ENCODE measurements at places on chromosomes 12 and 14.
A peak's percentile ranks its signal among the peaks of the same experiment; 100 is the strongest.

DNA sequence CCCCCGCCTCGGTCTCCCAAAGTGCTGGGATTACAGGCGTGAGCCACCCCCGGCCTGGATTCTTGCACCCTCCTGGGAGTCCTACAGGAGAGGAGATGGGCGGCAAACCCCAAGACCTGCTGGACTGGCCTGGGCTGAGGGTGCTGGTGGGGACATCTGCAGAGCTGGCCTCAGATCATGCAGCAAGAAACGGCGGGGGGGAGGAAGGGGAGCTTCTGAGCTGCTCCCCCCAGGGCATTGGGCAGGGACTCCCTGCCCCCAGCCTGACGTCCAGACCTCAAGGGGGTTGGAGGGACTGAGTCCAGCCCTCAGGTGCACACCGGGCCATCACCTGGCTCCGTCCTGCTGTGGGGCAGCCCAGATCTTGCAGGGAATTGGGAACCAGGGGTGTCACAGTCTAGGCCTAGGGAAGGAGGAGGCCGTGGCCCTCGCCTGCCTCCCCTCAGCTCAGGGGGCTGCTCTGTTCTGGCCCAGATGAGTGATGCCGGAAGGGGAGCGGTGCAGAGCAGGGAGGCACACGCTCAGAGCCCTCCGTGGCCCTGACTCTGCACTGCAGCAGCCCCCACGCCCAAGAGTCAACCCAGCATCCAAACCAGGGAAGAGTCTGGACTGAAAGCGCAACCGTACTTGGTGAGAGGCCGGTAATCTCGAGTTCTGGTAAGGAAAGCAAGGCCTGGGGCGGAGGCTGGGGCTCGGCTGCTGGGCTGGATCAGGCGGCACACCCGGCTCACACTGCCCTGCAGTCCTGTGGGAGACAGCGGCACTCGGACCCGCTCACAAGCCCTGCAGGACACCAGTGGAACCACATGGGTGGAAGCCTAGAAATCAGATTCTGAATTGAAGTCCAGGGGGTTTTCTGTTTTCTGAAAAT, 8.9 kb upstream of the AMN start:
- DNase-seq: no peak

DNA sequence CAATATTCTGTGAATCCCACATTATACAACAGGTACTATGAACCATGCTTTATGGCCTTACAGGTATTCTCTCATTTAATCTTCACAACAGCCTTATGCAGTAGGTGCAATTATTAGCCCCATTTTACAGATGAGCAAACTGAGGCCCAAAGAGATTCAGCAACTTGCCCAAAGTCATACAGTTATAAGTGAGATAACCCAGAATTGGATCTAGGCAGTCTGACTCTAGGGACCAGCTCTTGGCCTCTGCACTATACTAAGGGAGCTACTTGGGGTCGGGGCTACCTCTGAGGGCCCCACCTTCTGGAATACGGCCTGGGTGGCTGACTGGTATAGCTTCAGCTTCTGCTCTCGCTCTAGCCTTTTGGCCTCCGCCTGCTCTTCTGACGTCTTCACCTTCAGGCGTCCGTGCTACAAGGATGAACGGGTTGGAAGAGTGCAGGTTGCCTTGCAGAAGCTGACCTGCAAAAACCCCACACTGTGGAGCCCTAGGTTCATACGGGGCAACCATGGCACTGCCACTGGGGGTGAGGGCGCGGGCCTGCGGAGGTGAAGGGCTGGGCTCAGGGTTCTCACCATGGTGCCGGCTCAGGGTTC, 762 bp downstream of the RABGGTA start:
- no peak for DNase-seq

GRCh38 chr14:95173518-95173917, 16.2 kb upstream of the DICER1 start:
- DNase-seq: peak; percentile 8

DNA sequence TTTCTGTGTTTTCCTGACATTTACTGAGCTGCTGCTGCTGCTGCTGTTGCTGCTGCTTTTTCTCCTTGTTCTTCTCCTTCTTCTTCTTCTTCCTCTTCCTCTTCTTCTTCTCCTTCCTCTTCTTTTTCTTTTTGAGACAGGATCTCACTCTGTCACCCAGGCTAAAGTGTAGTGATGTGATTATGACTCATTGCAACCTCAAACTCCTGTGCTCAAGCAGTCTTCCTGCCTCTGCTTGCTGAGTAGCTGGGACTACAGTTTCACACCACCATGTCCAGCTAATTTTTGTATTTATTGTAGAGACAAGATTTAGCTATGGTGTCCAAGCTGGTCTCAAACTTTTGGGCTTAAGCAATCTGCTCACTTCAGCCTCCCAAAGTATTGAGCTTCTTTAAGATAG, 95.8 kb downstream of the TMTC3 start:
- DNase-seq: peak; percentile 84

DNA sequence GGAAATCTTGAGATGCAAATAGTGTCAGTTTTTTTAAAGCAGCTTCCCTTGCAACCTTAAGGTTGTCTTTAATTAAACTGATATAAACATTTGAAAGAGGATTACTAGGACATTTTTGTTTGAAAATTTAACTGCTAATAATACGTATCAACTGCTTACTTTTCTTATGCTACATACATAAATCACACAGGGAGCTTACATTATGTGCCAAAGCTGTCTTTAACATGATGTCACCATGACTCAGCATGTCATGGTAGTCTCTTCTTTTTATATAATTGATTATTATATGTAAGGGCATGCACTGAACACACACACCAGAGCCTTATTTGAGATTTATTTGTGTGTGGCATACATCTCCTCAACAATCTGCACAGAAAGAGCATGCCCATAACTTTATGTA, 63.0 kb upstream of the PTHLH start:
- peak; percentile 89 for DNase-seq

DNA sequence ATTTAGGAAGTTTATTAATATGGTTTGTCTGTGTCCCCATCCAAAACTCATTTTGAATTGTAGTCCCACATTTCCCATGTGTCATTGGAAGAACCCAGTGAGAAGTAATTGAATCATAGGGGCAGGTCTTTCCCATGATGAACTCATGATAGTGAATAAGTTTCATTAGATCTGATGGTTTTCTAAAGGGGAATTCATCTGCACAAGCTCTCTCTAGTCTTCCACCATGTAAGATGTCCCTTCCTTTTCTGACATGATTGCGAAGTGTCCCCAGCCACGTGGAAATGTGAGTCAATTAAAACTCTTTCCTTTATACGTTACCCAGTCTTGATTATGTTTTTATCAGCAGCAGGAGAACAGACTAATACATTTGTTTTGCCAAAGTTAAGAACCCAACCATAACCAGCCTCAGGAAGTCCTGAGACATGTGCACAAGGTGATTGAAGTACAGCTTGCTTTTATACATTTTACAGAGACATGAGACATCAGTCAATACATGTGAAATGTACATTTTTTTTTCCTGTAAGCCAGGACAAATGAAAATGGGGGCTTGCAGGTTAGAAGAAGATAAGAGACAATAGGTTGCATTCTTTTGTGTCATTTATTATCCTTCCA, 1136.7 kb downstream of the TMEM121 start:
- DNase-seq: no peak

GRCh38 chr12:117042171-117042842, 56.9 kb downstream of the TESC start:
- no peak for DNase-seq

- no peak for DNase-seq
These were observed 612.5 kb upstream of the TMEM132C start for GRCh38 chr12:127654383-127654985.

Measured in epithelial cell of esophagus (primary cell).